ENCODE measurements at places on chromosomes 4 and X.

DNA sequence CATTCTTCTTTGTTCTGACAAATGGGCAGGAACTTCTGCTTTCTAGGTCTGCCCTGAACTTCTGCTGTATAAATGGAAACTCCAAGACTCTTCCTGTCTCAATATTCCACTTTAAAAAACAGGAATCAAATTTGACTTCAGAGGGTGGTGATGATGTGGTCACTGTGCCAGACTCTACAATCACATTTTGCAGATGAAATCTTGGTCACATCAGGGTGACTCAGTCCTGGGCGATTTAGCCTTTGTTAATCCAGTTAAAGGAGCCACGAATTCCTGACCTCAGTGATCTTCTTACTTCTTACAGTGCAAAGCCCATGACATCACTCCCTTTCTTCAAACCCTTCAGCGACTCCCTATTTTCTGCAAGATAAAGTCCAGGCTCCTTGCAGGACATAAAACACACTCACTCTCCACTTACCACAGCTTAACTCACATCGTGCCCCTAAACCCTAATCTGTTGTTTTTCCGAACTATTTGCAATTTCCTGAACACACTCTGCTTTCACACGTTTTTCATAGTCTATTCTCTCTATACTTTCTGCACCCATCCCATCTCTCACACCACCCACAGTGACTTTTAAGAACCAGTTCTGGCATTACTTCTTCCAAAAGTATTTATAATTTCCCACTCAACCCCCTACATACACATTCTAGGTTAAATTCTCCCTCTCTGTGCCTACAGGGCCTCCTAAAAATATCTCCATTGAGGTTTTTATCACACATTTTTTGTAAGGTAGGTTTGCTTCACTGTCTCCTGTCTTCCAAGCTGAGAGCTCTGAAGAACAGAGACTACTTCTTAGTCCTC is 11.1 kb downstream of the GASK1B start:
- no peak overlapping the region for H3K4me3 ChIP-seq
- H3K36me3 ChIP-seq, result no peaks in the 10 kb centered on the region
- H3K27me3 ChIP-seq, result no peaks in the 10 kb centered on the region
- no peak for DNase-seq

DNA sequence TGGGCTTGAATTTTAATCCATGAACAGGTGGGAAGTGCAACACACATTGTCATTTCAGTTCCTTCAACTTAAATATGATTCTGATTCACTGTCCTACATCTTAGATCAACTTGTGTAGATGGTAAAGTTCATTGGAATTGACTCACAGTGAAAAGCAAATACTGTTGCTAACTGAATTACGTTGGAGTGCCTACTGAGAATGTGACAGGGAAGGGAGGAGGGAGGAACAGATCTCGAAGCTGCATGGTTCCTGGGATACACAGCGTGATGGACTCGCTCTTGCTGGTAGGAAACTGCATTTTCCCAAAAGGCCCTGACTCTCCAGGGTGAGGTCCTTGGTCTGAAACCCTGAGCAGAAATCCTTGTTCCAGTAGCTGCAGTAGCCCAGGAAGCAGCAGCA is 284.2 kb downstream of the USP46 start:
- no peak overlapping the region for H3K4me3 ChIP-seq
- H3K4me1 ChIP-seq, result peaks cover 28% of the 10 kb centered on the region
- no peak for DNase-seq
- H3K27ac ChIP-seq, result no peak overlapping the region
- no peaks in the 10 kb centered on the region for H3K27me3 ChIP-seq
- H3K36me3 ChIP-seq, result no peaks in the 10 kb centered on the region

DNA sequence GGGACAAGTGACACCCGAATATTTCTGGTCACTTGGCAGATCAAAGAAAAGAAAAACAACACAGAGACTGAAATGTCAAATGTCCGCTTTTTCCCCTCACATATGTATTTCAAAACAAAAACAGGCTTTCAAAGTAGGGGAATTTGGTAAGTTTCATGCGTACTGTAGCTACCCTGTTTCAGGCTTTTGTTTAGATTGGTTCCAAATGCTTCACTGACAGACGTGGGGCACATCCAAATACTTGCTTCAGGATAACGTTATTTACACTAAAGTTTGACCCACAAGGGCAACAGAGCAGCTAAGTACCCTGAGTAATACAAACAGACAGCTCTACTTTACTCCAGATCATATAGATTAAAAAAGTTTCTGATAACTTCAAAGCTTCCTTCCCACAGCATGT is 804.5 kb upstream of the POU3F4 start:
- H3K27me3 ChIP-seq, result no peaks in the 10 kb centered on the region
- H3K27ac ChIP-seq, result no peak overlapping the region
- peaks cover 2% of the 10 kb centered on the region for H3K4me1 ChIP-seq
- no peak for DNase-seq
- no peaks in the 10 kb centered on the region for H3K36me3 ChIP-seq

DNA sequence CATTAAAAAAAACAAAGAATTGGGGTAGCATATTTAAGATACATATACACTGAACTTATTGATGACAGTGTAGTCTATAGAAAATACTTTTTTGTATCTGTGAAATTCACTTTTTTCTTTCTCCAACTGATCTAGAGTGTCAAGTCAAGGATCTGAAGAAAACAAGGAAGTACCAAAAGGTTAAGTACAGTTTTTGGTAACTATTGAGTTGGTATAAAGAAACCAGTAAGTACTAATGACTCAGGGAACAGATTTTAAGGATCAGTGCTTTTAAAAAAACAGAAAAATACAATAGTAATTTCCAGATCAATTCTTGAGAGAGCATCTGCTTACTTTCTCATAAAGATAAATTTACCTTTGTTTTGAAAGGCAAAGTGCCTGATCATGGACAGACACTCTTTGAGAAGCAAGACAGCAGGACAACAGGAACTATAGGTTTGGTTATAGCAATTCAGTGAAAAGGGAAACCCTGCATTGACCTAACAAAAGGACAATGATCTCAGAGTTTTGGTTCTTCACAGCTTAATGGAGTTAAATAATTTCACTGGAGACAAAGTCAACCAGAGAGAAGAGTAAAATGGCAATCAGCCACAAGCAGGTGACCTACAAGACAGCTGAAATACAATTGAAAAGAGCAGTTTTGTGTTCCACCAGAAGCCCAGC is 23.4 kb downstream of the TRMT10A start:
- H3K36me3 ChIP-seq, result no peaks in the 10 kb centered on the region
- DNase-seq, result no peak
- H3K27ac ChIP-seq, result no peak overlapping the region
- no peak overlapping the region for H3K4me3 ChIP-seq

DNA sequence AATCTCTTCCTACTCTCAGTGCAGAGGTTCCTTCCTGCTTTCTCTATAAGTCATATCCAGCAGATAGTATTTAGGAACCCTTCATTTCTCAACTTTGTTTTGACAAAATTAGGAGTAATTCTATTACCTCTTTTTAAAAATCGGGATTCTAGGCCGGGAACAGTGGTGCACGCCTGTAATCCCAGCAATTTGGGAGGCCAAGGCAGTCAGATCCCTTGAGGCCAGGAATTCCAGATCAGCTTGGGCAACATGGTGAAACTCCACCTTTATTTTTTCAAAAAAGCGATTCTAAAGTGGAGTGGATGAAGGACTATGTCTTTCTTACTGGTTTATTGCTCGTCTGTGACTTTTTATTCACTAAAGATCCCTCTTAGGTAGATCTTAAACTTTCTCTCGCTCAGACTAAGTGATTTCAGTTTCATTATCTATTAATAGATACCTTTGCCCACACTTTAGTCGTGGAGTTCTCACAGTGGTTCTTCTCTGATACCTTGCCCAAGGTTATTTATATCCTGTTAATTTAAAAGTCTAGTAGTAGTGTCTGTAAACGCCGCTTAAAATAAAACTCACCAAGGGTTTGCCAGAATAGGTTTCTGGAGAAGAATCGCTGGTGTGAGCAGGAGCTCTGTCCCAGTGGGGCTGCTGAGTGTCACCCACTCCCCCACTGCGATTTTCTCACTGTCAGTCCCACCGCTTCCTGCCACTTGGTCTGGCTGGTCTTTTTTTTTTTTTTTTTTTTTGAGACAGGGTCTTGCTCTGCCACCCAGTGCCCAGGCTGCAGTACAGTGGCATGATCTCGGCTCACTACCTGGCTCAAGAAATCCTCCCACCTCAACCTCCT is 27.0 kb upstream of the TMEM131L start:
- no peak overlapping the region for H3K27ac ChIP-seq
- peaks cover under 1% of the 10 kb centered on the region for H3K4me1 ChIP-seq
- no peaks in the 10 kb centered on the region for H3K27me3 ChIP-seq
- no peak for DNase-seq
- no peaks in the 10 kb centered on the region for H3K36me3 ChIP-seq

DNA sequence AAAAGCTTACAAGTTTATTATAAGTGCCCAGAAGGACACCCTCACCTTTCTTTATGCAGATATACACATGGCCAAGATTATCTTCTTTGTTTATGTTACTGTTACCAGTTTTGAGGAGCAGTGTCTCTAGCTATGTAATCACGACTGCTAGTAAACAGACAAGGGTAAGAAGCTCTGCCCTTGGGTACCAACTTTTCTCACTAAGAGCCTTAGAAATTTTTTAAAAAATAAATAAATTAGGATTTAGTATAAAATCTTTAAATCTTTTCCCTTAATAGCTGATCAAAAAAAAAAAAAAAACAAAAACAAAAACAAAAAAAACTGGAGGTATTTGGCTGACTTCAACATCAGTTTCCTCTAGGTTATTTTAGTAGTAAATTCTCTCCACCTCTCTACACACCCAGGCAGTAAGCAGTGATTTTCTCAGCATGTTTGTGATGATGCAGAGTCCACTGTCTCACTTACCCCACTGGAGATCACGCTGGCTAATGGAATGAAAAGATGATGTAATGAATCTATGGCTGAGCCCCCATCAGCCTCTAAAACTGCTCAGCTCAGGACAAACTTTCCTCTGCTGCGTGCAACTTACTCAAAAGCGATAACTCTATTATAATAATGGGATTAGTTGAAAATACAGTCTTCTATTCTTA is 125.9 kb downstream of the FRYL start:
- H3K4me3 ChIP-seq, result no peak overlapping the region
- no peak overlapping the region for H3K27ac ChIP-seq
